Glomerular endothelial cell (primary cell): ENCODE measurements at places on chromosomes 4 and X. TPM values are rescaled to one million over a fixed set of nuclear protein-coding genes. Genes with fewer than 3 reads are reported as not detected.

ARMCX1 gene
- total RNA-seq = 17.8 and 25.7 TPM in 2 replicates

RNF128 gene
- 0.47 and 1.1 TPM in 2 replicates for total RNA-seq

DCHS2 gene
- not detected in 2 replicates for total RNA-seq

TMEM187 gene
- total RNA-seq = 3.3 and 6.7 TPM in 2 replicates

PRDM8 gene
- total RNA-seq = 0.73 and 2.5 TPM in 2 replicates

ZMAT1 gene
- total RNA-seq = 1.6 and 4.8 TPM in 2 replicates

NAT8L gene
- 0.05 TPM in 1 of 2 replicates, not detected in the other for total RNA-seq

SLC38A5 gene
- 2.6 and 8.3 TPM in 2 replicates for total RNA-seq

GLRA3 gene
- total RNA-seq = not detected in 2 replicates

USP17L21 gene
- total RNA-seq = not detected in 2 replicates

CFI gene
- total RNA-seq = 45.9 and 61.9 TPM in 2 replicates

TRO gene
- 9.5 and 15.0 TPM in 2 replicates for total RNA-seq

KIAA1210 gene
- not detected in 2 replicates for total RNA-seq

KLF8 gene
- total RNA-seq = 0.34 and 0.99 TPM in 2 replicates

TRIM61 gene
- not detected in 2 replicates for total RNA-seq

CDS1 gene
- 0.12 and 0.29 TPM in 2 replicates for total RNA-seq

NIPAL1 gene
- total RNA-seq = 2.8 and 3.3 TPM in 2 replicates

F11 gene
- not detected in 2 replicates for total RNA-seq

HOPX gene
- 1.8 and 18.3 TPM in 2 replicates for total RNA-seq
